ENCODE measurements at places on chromosomes 5 and 9. TPM values are rescaled to one million over a fixed set of nuclear protein-coding genes. Genes with fewer than 3 reads are reported as not detected.

DNA sequence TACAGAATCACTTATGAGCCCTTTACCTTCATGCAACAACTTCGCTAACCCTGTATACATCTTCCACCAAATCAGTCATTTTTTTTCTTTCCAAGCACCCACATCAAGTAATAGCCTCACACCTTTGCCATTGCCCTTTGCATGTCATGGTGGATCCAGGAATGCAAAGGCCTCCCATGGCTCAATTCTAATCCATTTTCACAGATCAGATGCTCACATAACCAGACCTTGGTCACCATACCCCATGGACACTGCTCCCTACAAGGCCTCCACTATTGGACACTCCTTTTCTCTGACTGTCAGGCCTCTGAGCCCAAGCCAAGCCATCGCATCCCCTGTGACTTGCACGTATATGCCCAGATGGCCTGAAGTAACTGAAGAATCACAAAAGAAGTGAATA, 179.5 kb downstream of the RASEF start:
- no peak for DNase-seq

DNA sequence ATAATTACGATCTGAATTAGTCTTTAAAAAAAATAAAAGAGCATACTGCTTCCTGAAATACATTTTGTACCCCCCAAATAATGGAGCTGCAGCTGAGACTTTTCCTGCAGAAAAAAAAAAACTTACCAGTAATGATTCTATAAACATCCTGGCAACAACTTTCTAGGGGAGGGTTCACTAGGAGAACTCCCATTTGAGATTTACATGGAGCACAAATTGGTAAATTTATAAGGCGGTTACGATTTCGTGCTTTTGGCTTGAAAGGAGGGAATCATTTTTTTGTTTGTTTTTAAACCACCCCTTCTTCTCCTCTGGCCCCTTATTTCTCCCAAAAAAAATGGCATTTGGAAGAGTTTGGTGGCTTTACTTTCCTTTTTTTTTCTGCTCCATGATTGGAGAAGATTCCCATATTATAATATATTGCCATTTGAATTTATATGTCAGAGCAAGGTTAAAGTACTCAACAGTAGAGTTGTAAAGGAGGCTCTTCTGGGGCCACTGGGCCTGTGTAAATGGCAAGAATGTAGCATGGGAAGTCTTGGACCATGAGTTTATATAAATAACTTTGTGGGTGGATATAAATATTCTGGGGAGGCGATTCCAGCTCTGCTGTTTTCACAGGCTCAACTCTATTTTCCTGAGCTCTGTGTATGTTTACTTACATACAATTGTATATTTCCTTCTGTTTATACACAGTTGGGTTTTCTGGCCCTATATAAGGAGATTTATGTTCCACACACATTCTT, 159.9 kb downstream of the CSNK1G3 start:
- no peak for DNase-seq

DNA sequence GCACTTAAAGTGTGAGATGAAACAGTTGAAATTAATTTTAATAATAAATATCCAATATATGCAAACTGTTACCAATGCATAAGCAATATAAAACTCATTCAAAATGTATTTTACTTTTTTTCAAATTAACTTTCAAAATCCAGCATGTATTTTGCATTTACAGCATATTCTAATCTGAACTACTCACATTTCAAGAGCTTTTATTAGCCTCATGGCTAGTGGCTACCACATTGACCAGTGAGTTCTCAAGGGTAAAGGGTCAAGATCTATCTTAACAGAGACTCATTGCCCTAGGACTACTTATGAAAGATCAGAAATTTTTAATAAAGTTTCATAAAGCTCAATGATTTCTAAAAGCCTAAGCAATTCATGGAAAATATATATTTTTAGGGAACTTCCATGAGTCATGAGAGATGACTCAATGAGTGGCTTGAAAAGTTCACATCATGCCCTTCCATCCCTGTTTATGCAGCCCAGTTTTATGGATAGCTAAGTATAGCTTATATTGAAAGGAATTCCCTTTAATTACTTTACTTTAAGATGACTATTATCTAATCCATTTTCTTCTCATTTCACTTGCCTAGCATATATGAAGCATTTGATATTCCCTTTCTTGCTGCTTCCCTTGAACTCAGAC, 608.6 kb downstream of the SLCO4C1 start:
- no peak for DNase-seq

DNA sequence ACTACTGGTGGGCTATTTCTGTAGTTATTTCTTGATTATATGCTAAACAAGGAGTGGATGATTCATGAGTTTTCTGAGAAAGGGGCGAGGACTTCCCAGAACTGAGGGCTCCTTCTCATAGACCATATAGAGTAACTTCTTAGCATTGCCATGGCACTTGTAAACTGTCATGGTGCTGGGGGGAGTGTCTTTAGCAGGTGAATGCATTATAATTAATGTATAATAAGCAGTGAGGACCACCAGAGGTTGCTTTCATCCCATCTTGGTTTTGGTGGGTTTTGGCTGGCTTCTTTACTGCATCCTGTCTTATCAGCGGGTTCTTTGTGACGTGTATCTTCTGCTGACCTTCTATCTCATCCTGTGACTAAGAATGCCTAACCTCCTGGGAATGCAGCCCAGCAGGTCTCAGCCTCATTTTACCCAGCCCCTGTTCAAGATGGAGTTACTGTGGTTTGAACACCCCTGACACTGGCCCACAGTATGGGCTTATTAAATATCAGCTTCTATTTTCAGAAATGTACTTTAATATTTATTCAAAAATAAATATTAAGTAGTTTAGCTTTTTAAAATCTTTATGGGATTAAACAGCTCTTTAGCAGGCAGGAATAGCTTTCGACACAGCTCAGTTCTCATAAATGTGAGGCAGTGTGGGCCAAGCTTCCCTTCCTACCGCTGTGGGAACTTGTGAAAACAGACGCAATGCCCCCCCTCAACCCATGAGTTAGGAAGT, 44.4 kb downstream of the GALNT12 start:
- no peak for DNase-seq

DNA sequence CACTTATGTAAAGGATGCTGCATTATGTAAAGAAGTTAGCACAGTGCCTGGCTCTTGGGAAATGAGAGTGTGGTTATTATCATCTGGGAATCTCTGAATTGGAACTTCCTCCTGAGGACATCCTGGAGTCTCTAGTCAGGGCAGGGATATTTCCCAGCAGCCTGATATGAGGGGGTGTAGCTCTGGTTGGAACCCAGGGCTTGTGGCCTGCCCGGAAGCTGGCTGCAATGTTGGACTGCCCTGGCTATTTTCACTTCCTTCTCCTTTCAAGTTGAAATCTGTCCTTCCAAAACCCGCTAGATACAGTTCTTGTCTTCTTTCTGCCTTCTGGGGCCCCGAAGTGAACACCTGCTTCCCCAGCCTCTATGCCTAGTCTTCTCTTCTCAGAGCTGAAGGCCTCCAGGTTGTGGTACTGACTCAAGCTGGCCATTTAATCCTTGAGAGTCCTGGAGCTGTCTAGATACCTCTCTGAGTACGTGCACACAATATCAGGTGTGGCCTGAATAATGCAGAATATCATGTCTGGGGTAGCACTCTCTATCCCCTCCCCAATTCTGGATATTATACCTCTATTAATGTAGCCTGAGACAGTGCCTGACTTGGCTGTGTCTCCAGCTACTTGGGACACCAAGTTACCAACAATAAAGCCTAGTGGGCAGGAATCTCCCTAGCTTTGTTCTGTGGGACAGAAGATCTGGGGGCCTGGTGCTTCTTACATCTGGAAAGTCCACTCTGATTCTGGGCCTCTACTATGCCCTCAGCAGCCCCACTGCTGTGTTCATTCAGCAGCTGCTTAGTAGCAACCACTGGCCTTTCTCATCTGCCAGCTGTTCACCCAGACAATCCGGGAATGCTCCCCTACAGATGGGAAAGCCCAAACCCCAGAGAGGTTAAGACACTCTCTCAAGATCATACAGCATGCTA, 45.0 kb downstream of the SLC6A7 start:
- no peak for DNase-seq

DNA sequence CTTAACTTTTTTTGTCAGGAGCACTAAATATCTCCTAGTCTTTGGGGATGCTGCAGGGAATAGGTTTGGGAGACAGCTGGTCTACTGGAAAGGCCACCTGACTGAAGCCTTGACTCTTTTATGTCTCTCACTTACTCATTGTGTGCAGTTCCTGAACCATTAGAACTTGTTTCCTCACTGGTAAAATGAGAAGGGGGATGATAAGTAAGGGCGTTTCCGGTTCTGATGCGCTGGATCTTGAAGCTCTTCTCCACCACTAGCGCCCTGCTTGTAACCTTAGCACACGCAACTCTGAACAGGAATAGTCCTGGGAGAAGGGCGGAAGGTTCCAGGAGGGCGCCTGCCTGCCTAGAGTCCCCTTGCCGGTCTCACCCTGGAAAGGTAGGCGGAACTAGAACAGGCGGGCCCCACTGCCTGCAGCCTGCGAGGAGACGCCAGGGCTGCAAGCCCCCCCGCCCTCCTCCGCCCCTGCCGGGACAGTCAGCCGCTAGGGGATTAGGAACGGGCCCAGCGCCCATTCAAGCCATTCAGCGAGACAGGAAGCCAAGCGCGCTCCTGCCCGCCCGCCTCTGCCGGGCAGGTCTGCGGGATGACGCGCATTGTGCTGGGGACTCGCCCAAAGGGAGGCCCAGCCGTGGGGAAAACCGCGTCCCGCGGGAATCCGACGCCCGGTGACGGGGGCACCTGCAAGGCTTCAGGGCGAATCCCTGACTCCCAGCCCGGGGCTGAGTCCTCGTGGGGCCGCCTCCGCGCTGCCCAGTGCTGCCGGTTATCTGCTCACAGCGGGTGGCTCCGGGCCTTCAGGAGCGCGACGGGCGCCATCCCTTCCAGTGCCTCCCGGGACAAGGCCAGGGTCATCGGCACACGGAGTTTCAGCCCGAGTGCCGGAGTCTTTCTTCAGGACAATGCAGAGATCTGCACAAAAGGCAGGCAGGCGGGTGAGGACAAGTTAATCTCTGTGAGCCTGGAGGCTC, 44.0 kb upstream of the XPA start:
- peak; percentile 59 for DNase-seq

GRCh38 chr5:58317009-58317408, 142.9 kb downstream of the PLK2 start:
- no peak for DNase-seq

GRCh38 chr5:13746026-13746425, 198.5 kb downstream of the DNAH5 start:
- DNase-seq: no peak

DNA sequence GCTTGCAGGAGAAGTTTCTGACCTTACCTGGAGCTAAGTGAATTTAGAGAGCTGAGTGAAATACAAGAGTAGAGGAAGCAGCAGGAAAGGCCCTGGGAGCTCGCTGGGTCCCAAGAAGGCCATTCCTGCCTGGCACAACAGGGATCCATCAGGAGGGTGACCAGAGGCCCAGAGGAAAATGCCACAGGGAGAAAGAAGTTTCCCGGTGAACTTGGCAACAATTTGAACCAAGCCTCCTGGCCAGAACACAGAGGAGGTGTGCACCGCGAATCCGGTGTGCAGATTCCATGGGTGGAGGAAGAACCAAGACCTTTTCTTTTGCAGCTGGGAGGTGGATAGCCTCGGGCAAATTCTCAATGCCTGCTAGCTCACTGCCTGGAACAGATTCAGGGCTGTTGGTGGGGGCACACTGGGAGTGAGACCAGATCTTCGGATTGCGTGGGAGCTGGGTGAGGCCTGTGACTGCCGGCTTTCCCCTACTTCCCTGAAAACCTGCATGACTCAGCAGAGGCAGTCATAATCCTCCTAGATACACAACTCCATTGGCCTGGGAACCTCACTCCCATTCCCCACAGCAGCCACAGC, 1850.9 kb upstream of the NUDT12 start:
- DNase-seq: no peak

DNA sequence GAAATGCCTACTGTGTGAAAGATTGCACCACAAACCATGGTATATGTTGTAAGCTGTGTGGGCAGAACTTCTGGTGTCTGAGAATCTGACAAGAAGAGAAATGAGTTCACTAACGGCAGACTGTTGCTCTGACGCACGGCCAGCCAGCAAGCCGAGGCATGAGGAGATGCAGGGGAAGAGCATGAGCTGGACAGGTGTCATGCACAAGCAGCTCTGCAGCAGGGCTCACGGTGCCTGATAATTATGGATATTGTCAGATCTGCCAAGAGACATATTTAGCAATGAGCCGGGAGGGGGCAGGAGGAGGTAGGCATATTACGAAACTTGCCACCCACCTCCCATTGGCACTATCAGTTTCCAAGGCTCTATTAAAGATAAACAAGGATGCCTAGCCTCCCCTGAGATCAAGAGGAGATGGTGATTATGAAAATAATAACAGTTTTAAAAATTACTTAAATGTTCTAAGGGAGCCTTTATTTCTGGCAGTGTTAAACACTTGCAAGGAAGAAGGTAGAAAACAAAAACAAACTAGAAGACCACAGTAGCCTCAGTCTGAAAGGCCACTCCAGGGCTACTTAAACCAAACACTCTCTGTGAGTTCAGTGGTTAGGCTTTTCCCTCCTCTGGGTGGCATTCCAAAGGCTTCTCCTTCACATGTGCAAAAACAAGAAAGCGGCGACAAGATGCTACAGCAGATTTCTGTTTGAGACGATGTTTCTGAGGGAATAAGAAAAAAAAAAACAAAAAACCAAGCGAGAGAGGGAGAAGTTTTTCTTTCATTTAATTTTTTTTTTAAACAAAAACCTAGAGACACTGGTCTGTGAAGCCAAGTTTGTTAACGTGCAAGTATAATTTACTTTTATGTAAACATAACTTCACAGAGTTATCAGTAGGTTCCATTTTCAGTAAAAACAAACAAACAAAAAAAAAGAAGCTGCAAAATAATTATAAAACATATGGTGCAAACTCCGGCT, 339.5 kb downstream of the BNC2 start:
- DNase-seq: no peak

GRCh38 chr9:15246708-15247107, 60.3 kb downstream of the TTC39B start:
- DNase-seq: no peak

DNA sequence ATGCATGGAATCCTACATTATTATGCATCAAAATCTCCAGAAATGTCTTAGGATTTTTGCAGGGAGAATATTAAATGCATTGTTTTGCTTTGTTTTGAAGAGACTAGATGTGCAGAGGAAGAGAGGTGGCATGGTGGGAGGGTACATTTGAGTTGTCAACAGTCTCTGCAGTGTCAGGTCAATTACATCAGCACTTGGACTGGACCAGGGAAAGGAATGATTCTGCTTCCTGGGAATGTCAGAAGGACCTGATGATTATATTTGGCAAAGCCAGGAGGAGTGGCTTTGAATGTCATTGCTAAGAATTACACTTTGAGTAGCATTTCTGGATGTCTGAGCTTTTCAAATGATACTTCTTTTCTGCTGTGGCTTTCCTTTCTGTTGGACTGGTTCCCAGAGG, 17.5 kb upstream of the TMEFF1 start:
- DNase-seq: no peak

PLAC8L1 gene
- total RNA-seq: 0.51 TPM

OCLN gene
- total RNA-seq: 4.3 TPM

SLC25A2 gene
- 3.6 TPM for total RNA-seq

PCDHA6 gene
- total RNA-seq: not detected

Data from B cell (primary cell).